ENCODE measurements at places on chromosomes 5 and 9.

DNA sequence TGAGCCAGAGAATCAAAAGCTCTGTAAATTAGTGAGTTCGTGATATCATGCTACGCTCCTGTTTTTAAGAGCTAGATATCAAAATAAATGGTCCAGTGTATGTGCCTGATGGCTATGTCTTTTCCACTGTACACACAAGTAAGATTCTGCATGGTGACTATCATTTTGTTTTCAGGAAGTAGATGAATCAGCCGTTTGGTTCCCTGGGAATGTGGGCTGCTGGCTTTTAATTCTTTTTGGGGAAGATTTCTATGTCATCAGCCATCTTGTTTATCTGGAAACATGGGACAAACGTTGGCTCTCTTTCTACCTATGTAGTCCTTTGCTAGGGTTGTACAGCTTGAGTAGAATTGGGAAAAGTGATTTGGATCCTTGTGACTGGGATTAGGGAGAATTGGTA lies 126.7 kb downstream of the GRIA1 start:
- peak; percentile 39 for DNase-seq

GRCh38 chr9:129597355-129598088 lies 23.4 kb downstream of the C9orf50 start:
- peak; percentile 87 for DNase-seq

GRCh38 chr5:42361315-42361688 lies 61.9 kb upstream of the GHR start:
- no peak for DNase-seq

DNA sequence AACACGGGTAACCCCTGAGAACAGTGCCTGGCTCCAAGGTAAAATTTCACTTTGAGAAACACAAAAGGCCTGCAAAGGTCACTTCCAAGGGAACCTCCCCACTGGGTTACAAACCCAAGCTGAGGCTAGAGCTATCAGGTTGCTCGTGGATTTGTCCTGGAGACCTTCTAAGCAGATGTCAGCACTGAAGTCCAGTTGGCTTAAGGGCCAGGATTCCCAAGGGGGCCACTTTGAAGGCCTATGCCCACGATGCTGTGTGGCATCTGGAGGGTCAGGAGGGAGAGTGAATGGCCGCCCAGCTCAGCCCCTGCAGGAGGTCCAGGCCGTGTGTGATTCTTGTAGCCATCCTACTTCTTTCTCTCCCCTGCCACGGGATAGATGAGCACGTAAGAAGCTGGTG lies 100.2 kb upstream of the FSTL4 start:
- no peak for DNase-seq

- peak; percentile 88 for DNase-seq
Measured at GRCh38 chr5:135999406-136000139, 29.2 kb upstream of the TGFBI start.
